ENCODE measurements at places on chromosomes 1 and 21. TPM values are rescaled to one million over a fixed set of nuclear protein-coding genes. Genes with fewer than 3 reads are reported as not detected.

DNA sequence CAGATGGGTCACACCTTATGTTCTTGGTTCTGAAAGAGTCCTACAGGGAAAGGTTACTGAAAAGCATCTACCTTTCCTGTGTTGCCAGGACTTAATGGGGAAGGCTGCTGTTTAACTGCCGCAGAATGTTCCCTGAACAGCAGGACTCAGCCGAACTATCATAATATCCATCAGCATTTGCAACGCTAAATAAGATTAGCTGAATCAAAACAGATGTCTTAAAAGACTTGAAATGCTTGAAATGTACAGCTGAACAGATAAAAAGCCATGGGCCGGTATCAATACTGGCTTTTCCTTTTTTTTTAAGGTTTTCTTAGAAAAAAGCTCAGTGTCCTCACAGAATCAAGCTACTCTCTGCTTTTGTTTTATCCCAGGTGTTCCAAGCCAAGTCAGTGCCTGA is 19.7 kb upstream of the ATP13A2 start:
- H3K27ac ChIP-seq: peak overlapping the region; percentile 62
- no peak overlapping the region for H3K4me3 ChIP-seq
- no peaks in the 10 kb centered on the region for H3K27me3 ChIP-seq
- H3K4me1 ChIP-seq: peaks cover 3% of the 10 kb centered on the region

DNA sequence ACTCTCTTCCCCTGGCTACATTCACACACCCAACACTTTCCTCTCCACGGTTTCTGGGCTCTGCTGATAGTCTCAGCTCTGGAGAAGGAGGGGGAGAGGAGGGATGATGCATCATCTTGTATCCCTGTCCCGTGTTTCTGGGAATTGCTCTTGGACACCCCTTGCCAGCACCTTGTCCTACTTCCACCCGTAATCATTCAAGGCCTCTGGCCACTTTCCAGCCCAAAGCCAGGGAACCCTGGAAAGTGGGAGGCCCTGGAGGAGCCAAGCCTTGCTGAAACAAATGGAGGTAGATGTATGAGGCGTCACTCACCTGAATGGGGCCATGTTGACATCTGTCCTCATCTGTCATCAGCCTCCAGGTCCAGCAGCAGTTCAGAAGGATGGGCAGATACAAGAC is 4.4 kb downstream of the PLEKHO1 start:
- DNase-seq: no peak
- H3K4me3 ChIP-seq: no peak overlapping the region
- H3K27me3 ChIP-seq: no peaks in the 10 kb centered on the region
- H3K4me1 ChIP-seq: peaks cover 35% of the 10 kb centered on the region
- peaks cover 46% of the 10 kb centered on the region for H3K36me3 ChIP-seq
- no peak overlapping the region for H3K27ac ChIP-seq

DNA sequence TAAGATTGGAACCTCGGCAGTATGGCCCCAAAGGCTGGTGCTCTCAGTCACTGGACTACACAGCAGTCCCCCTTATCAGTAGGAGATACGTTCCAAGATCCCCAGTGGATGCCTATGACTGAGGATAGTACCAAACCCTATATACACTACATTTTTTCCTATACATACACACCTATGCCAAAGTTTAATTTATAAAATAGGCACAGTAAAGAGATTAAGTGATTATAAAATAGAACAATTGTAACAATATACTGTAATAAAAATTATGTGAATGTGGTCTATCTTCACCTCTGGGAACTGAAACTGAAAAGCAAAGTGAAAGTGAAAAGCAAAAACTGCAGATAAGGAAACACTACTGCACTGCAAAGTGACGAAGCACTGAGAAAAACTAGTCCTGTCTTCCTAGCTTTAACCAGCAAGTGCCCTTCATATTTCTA is 96.8 kb downstream of the INTS7 start:
- H3K27ac ChIP-seq: no peak overlapping the region
- H3K36me3 ChIP-seq: peaks cover 16% of the 10 kb centered on the region
- no peak overlapping the region for H3K4me3 ChIP-seq
- H3K27me3 ChIP-seq: no peaks in the 10 kb centered on the region
- H3K4me1 ChIP-seq: no peaks in the 10 kb centered on the region

DNA sequence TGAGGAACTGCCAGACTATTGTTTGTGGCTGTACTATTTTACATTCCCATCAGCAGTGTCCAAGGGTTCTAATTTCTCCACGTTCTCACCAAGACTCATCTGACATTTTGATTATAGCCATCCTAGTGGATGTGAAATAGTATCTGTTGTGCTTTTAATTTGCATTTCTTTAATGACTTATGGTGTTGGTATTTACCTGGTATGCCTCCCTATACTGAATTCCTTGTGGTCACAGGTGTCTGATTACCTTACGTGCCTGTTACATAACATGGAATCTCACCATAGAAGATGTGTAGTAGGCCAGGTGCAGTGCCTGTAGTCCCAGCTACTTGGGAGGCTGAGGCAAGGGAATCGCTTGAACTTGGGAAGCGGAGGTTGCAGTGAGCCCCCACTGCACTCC is 13.5 kb downstream of the ZYG11A start:
- H3K27ac ChIP-seq: no peak overlapping the region
- H3K27me3 ChIP-seq: no peaks in the 10 kb centered on the region
- DNase-seq: no peak
- peaks cover 7% of the 10 kb centered on the region for H3K4me1 ChIP-seq

DNA sequence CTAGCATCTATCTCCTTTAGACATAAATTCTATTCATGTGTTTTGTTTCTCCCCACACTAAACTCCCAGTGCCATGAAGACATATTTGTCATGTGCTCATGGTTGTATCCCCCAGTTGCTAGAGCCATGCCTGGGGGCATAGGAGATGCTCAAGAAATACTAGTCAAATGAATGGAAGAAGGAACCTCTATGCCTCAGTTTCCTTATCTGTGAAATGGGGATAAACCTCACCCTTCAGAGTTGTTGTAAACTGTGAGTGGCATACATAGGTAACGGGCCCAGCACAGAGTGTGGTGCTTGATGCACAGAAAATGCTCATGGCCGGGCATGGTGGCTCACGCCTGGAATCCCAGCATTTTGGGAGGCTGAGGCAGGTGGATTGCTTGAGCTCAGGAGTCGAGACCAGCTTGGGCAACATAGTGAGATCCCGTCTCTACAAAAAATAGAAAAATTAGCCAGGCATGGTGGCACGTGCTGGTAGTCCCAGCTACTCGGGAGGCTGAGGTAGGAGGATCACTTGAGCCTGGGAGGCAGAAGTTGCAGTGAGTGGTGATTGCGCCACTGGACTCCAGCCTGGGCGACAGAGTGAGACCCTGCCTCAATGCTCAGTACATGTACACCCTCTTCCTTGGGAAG is 8.7 kb downstream of the LDLRAD2 start:
- H3K36me3 ChIP-seq: peaks cover 23% of the 10 kb centered on the region
- no peaks in the 10 kb centered on the region for H3K27me3 ChIP-seq
- no peaks in the 10 kb centered on the region for H3K4me1 ChIP-seq
- no peak for DNase-seq

GRCh38 chr1:31248276-31248675 is 8.6 kb upstream of the NKAIN1 start:
- H3K27ac ChIP-seq: no peak overlapping the region
- H3K27me3 ChIP-seq: no peaks in the 10 kb centered on the region
- H3K36me3 ChIP-seq: no peaks in the 10 kb centered on the region
- no peak overlapping the region for H3K4me3 ChIP-seq
- H3K4me1 ChIP-seq: no peaks in the 10 kb centered on the region

GRCh38 chr1:27992276-27992675 is 32.5 kb downstream of the XKR8 start:
- no peak overlapping the region for H3K27ac ChIP-seq
- no peaks in the 10 kb centered on the region for H3K27me3 ChIP-seq
- no peak overlapping the region for H3K4me3 ChIP-seq
- DNase-seq: no peak
- H3K36me3 ChIP-seq: peaks cover 37% of the 10 kb centered on the region

DNA sequence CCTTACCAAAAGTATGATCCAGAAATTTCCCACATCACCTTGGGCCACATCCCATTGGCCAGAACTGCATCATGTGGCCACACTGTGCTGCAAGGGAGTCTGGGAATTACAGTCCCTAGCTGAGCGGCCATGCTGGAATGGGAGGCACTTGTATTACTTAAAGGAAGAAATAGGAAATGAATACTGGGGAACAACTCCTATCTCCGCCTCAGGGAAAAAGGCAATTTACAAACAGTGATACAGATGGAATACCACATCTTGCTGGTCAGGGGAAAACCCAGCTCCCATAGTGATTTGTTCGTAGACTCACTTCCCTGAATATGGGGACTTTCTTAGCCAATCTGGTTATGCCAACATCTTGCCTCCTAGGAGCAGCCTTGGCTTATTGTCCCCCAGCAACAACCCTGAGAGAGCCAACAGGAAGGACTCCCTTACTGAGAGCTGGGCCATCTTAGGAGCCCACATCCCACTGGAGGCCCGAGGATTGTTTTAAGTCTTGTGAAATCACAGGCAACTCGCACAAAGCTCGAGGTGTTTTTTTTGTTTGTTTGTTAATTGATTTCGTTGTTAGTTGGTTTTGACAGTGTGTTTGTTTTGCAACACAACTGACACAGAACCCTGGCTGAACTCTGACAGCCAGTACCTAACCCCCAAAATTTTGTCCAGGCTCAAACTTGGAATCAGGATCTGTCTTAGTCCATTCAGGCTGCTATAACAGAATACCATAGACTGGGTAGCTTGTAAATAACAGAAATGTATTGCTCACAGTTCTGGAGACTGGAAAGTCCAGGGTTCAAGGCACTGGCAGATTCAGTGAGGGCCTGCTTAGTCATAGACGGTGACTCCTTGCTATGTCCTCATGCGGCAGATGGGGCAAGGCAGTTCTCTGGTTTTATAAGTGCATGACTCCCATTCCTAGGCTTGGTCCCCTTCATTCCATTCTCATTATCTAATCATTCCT is 14.9 kb downstream of the CDA start:
- no peaks in the 10 kb centered on the region for H3K4me1 ChIP-seq
- no peak for DNase-seq
- H3K27ac ChIP-seq: no peak overlapping the region
- H3K36me3 ChIP-seq: no peaks in the 10 kb centered on the region

GRCh38 chr1:178940068-178940765 is 69.3 kb upstream of the ANGPTL1 start:
- peaks cover 48% of the 10 kb centered on the region for H3K4me1 ChIP-seq
- H3K27me3 ChIP-seq: no peaks in the 10 kb centered on the region
- peak overlapping the region; percentile 84 for H3K27ac ChIP-seq

GRCh38 chr1:160009081-160009480 is 22.7 kb downstream of the PIGM start:
- H3K4me3 ChIP-seq: no peak overlapping the region
- H3K36me3 ChIP-seq: no peaks in the 10 kb centered on the region

- H3K4me3 ChIP-seq: no peak overlapping the region
- peaks cover 2% of the 10 kb centered on the region for H3K4me1 ChIP-seq
- H3K27me3 ChIP-seq: peaks cover 14% of the 10 kb centered on the region
- DNase-seq: no peak
- no peaks in the 10 kb centered on the region for H3K36me3 ChIP-seq
- H3K27ac ChIP-seq: no peak overlapping the region
Measured at GRCh38 chr1:214018386-214019268, 30.9 kb downstream of the PROX1 start.

DNA sequence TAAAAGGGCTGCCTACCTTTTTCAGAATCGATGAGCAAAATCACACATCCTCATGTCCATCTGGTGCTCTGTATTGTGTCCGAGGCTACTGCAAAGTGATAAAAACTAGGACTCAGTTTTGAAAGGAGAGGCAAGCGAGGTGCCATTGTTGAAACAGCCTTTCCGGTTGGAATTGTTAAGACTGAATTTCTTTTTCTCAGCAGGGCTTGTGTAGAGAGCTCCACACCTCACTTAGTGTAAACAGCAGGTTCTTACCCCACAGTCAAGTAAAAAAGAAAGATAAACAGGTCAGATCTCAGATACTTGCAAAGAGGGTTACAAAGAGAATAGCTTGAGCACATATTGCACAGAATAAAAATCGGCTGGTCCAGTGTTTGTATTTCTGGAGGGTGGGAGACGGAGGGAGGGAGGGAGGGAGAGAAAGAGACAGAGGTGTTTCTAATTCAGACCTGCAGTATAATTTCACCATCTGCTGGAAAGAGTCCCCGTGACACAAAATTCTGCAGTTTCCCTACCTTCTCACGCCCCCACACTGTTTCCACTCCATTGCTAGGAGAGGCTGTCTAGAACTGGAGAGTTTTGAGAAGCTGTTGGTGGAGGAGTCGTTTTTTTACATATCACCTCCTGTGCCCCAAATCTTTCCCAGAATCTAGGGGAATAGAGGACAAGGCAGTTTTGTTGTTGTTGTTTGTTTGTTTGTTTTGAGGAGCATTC is 82.5 kb downstream of the EDEM3 start:
- H3K4me3 ChIP-seq: no peak overlapping the region
- DNase-seq: no peak
- H3K4me1 ChIP-seq: peaks cover 15% of the 10 kb centered on the region
- H3K27ac ChIP-seq: no peak overlapping the region
- no peaks in the 10 kb centered on the region for H3K36me3 ChIP-seq
- H3K27me3 ChIP-seq: peaks cover 21% of the 10 kb centered on the region

GRCh38 chr21:39908265-39908923 is 41.2 kb downstream of the PCP4 start:
- H3K4me3 ChIP-seq: no peak overlapping the region
- H3K4me1 ChIP-seq: peaks cover 21% of the 10 kb centered on the region
- H3K27ac ChIP-seq: peak overlapping the region; percentile 83

- H3K27me3 ChIP-seq: no peaks in the 10 kb centered on the region
- H3K4me3 ChIP-seq: no peak overlapping the region
- no peaks in the 10 kb centered on the region for H3K36me3 ChIP-seq
Measured at GRCh38 chr1:48923116-48923515, 146.4 kb upstream of the BEND5 start.

- no peaks in the 10 kb centered on the region for H3K36me3 ChIP-seq
- H3K4me3 ChIP-seq: no peak overlapping the region
- no peaks in the 10 kb centered on the region for H3K27me3 ChIP-seq
- peaks cover 32% of the 10 kb centered on the region for H3K4me1 ChIP-seq
- no peak overlapping the region for H3K27ac ChIP-seq
- DNase-seq: no peak
Measured at GRCh38 chr1:204477036-204477740, 17.4 kb downstream of the PIK3C2B start.

GRCh38 chr1:32335790-32336590 is at the start of gene MARCKSL1:
Gene MARCKSL1, minus strand, starts transcription at chr1:32336233. Its CDS starts 200 bp downstream, at chr1:32336033.
- peak; percentile 92 for DNase-seq
- H3K4me1 ChIP-seq: peaks cover 37% of the 10 kb centered on the region
- H3K4me3 ChIP-seq: peak within 1 kb of the TSS; percentile 94
- peak within 1 kb of the TSS; percentile 94 for H3K27ac ChIP-seq
- peaks cover 9% of the 10 kb centered on the region for H3K36me3 ChIP-seq
- H3K27me3 ChIP-seq: peaks cover 2% of the 10 kb centered on the region

DNA sequence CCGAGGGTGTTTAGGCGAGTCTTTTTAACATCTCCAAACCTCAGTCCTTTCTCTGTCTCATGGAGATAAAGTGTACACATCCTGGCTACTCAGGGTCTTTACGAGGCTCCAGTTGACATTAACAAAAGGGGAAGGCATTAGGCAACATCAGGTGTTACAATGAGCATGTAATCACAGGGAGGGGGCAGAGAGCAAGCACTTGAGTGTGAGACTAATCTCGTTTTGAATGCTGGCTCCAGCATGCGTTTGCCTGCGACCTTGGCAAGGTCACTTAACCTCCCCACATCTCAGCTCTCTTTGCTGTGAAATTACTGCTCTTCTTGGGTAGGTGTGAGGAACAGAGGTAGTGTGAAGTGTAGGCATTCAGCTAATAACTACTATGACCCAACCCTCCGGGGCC is 3.1 kb downstream of the TNNT2 start:
- no peaks in the 10 kb centered on the region for H3K27me3 ChIP-seq
- peaks cover 60% of the 10 kb centered on the region for H3K4me1 ChIP-seq
- no peaks in the 10 kb centered on the region for H3K36me3 ChIP-seq
- no peak overlapping the region for H3K4me3 ChIP-seq

NBPF20 gene
- 4.9 TPM for total RNA-seq

SPRR2G gene
- not detected for total RNA-seq

OR2L2 gene
- 0.23 TPM for total RNA-seq

CCDC185 gene
- not detected for total RNA-seq

C1orf87 gene
- total RNA-seq: not detected

CLCA1 gene
- total RNA-seq: not detected

NPHS2 gene
- not detected for total RNA-seq

LAPTM5 gene
- not detected for total RNA-seq

Data from mesothelial cell of epicardium (in vitro differentiated cells).